Calu3 (cell line): ENCODE measurements at places on chromosomes 4 and X. TPM values are rescaled to one million over a fixed set of nuclear protein-coding genes. Genes with fewer than 3 reads are reported as not detected.

DNA sequence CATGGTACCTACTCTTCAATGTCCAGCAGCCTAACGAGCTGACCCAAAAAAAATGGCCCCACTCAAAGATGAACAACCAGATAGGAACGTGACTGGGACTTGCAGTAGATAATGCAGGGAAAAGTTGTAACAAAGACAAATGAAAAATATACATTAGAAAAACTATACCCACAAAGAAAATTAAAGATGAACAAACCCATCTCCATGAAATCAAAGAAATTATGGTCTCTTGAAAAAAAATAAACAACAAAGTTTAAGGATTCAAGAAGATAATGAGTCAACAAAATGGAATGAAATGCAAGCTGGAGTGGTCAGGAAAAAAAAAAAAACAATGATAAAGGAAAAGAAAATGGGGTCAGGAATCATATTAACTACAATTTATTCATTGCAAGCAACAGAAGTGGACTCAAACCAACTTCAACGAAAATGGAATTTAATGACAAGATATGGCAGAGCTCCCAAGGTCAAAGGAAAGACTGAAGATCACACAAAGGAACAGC is 309.8 kb upstream of the GALNT7 start:
- H3K27me3 ChIP-seq = no peaks in the 10 kb centered on the region
- no peak overlapping the region for H3K4me3 ChIP-seq
- H3K4me1 ChIP-seq = no peaks in the 10 kb centered on the region
- no peak overlapping the region for H3K27ac ChIP-seq
- no peaks in the 10 kb centered on the region for H3K36me3 ChIP-seq

GRCh38 chr4:2800691-2801596 is 8.1 kb downstream of the SH3BP2 start:
- H3K4me3 ChIP-seq = no peak overlapping the region
- H3K27me3 ChIP-seq = no peaks in the 10 kb centered on the region
- peak; percentile 51 for DNase-seq
- H3K4me1 ChIP-seq = peaks cover 31% of the 10 kb centered on the region

GRCh38 chr4:17093481-17093880 is 195.0 kb upstream of the LDB2 start:
- no peaks in the 10 kb centered on the region for H3K4me1 ChIP-seq
- no peak overlapping the region for H3K27ac ChIP-seq
- no peaks in the 10 kb centered on the region for H3K36me3 ChIP-seq

- H3K36me3 ChIP-seq = no peaks in the 10 kb centered on the region
- no peaks in the 10 kb centered on the region for H3K27me3 ChIP-seq
- no peaks in the 10 kb centered on the region for H3K4me1 ChIP-seq
- H3K4me3 ChIP-seq = no peak overlapping the region
Observed at GRCh38 chr4:152591396-152591795, 55.5 kb upstream of the FBXW7 start.

- no peaks in the 10 kb centered on the region for H3K27me3 ChIP-seq
- H3K27ac ChIP-seq = no peak overlapping the region
- H3K36me3 ChIP-seq = no peaks in the 10 kb centered on the region
Observed at GRCh38 chrX:21493226-21493830, 119.1 kb downstream of the CNKSR2 start.

GRCh38 chr4:98601708-98602107 is 56.7 kb downstream of the TSPAN5 start:
- H3K4me3 ChIP-seq = no peak overlapping the region
- no peaks in the 10 kb centered on the region for H3K36me3 ChIP-seq
- peaks cover 8% of the 10 kb centered on the region for H3K4me1 ChIP-seq
- no peak for DNase-seq
- H3K27me3 ChIP-seq = no peaks in the 10 kb centered on the region
- no peak overlapping the region for H3K27ac ChIP-seq

DNA sequence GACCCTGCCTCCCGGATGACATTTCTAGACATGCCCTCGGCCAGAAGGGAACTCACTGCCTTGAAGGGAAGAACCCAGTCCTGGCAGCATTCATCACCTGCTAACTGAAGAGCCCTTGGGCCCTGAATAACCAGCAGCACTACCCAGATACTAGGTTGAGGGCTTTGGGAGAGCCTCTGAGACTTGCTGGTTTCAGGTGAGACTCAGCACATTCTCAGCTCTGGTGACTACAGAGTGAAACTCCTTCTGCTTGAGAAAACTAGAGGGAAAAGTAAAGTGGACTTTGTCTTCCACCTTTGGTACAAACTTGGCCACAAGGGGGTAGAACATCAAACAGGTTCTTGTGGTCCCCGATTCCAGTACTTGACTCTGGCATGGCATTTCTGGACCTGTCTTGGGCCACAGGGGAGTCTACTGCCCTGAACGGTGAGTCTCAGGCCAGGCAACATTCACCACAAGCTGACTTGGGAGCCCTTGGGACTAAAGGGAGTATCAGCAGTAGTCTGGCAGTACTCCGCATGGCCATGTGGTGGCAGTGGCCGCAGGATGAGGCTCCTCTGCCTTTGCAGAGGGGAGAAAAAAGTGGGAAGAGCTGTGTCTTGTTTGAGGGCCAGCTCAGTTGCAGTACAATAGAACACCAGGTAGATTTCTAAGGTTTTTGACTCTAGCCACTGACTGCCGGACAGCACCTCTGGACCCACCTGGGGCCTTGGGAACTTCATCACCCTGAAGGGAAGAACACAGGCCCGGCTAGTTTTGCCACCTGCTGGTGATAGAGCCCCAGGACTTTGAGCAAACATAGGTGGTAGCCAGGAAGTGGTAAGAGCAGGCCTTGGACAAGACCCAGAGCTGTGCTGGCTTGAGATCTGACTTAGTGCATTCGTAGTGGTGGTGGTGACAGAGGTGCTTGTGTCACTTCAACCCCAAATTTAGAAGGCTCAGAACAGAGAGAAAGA is 414.8 kb downstream of the OPHN1 start:
- H3K4me3 ChIP-seq = no peak overlapping the region
- no peaks in the 10 kb centered on the region for H3K27me3 ChIP-seq
- peak; percentile 30 for DNase-seq
- no peaks in the 10 kb centered on the region for H3K4me1 ChIP-seq

DNA sequence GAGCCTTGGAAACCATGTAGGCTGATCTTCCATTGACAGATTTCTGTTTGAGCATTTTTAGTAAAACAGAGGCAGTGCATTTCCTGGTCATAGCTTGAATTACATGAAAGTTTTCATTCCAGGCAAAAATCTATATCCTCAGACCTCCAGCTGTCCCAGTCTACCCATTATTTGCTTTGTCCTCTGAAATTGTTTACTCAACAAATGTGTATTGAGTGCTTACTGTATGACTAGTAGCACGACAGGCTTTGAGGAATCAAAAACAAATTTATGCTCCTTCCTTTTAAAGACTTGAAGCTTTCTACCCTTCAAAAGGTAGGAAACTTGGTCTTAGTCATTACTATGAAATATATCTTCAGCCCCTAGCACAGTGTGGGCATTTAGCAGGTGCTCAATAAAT is 307.9 kb upstream of the IGFBP7 start:
- no peaks in the 10 kb centered on the region for H3K36me3 ChIP-seq
- DNase-seq = no peak
- H3K4me3 ChIP-seq = no peak overlapping the region
- no peak overlapping the region for H3K27ac ChIP-seq
- H3K4me1 ChIP-seq = peaks cover 8% of the 10 kb centered on the region

- H3K27ac ChIP-seq = no peak overlapping the region
- peaks cover 9% of the 10 kb centered on the region for H3K36me3 ChIP-seq
- H3K4me1 ChIP-seq = no peaks in the 10 kb centered on the region
- no peaks in the 10 kb centered on the region for H3K27me3 ChIP-seq
- H3K4me3 ChIP-seq = no peak overlapping the region
Observed at GRCh38 chr4:8459867-8460445, 19.4 kb downstream of the TRMT44 start.

- peaks cover 28% of the 10 kb centered on the region for H3K4me1 ChIP-seq
- no peak overlapping the region for H3K27ac ChIP-seq
- no peak for DNase-seq
- peaks cover 27% of the 10 kb centered on the region for H3K36me3 ChIP-seq
- H3K4me3 ChIP-seq = no peak overlapping the region
Observed at GRCh38 chr4:40573593-40574311, 55.9 kb downstream of the RBM47 start.

CENPVL2 gene
- not detected in 2 replicates for total RNA-seq

EGF gene
- 1.4 and 1.6 TPM in 2 replicates for total RNA-seq

KCNE5 gene
- 0.71 and 1.1 TPM in 2 replicates for total RNA-seq

CDX4 gene
- not detected in 2 replicates for total RNA-seq

DCAF8L2 gene
- not detected in 2 replicates for total RNA-seq

ERAS gene
- total RNA-seq = 0.47 and 0.49 TPM in 2 replicates

RTL5 gene
- 0.07 and 0.22 TPM in 2 replicates for total RNA-seq

SHOX gene
- total RNA-seq = not detected in 2 replicates

POF1B gene
- total RNA-seq = 24.1 and 32.5 TPM in 2 replicates
